ENCODE measurements at places on chromosomes 3 and 15.

DNA sequence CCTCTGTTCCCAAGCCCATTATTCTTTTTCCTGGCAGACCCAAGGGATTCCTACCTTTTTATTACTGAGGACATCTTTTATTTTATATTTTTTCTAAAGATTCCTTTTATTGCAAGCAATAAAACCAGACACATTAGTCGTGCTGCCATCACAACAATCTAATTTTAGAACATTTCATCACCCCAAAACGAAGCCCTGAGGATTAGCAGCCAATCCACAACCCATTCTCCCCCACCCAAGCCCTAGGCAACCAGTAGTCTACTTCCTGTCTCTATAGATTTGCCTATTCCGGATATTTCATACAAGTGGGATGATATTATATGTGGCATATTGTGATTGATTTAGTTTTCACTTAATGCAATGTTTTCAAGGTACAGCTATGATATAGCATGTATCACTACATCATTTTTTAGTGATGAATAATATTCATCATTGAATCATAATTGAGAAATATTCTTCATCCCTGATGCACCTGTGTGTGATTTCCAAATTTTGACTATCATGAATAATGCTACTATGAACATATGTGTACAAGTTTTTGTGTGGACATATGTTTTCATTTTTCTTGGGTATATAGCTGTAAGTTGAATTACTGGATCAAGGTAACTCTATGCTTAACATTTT, 65.7 kb downstream of the IL1RAP start:
- DNase-seq, result no peak

GRCh38 chr15:63452552-63453136, 51.7 kb upstream of the USP3 start:
- DNase-seq, result no peak

DNA sequence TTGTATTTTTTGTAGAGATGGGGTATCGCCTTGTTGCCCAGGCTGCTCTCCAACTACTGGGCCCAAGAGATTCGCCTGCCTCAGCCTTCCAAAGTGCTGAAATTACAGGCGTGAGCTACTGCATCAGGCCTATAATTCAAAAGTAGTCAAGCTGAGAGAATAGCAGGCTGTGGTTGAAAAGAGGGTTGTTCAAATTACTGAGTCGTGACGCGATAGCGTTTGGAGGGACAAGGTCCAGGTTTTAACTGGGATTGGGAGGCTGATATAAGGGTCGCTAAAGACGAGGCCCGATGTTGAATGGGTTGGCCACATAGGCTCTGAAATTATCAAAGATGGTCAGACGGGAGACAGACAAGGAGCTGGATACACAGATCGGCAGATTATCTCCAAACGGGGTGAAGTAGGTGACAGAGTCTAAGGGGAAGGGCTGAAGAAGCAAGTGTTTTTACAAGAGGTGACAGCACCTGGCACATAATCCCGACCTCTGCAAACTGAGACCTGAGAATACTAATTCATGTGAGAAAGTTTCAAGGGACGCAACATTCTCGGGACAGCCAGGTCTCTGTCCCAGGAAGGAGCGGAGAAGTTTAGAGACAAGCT, 759 bp upstream of the ARID3B start:
- DNase-seq, result no peak

GRCh38 chr3:32815841-32816438, 1.9 kb upstream of the TRIM71 start:
- DNase-seq, result no peak

DNA sequence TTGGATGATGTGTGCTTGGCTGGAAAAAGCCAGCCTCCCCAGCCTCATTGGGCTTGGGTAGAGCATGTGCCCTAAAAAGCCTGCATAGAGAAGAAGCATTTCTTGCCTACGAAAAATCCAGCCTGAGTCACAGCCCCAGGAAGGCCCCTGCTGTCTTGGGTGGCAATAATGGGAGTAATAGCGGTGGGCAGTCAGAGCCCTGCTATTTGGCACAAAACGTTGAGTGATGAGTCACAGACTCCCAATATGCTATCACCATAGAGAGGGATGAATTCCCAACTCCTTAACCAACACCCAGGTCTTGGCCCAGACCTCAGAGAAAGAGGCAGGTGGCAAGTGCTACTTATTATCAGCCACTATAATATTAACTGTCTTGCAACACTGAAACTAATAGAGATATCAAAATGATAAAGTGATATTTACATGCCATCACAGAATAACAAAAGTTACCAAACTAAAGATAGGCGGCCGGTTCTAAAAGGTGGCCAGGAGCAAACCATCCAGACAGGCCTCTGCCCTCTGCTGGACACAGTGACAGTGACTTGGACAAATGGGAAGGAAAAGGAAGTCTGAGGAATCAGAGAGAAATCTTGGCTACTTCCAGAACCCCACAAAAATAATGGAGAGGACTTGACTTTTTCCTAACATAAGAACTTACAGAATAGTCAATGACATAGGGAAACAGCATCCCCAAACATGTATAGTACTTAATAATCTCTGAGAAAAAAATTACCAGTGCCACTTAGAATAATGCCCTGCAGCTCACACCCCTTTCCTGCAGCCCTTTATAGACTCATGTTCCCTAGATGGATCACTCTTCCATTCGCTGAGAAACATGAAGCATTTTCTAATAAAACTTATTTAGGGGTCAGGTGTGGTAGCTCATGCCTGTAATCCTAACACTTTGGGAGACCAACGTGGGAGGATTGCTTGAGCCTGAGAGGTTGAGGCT, 51.9 kb upstream of the MUC13 start:
- DNase-seq, result no peak

GRCh38 chr3:160473978-160474377, 24.4 kb upstream of the TRIM59 start:
- no peak for DNase-seq

GRCh38 chr3:67774676-67775075, 120.3 kb upstream of the SUCLG2 start:
- DNase-seq, result no peak
